ENCODE measurements at places on chromosomes 7 and 10. TPM values are rescaled to one million over a fixed set of nuclear protein-coding genes. Genes with fewer than 3 reads are reported as not detected.
A peak's percentile ranks its signal among the peaks of the same experiment; 100 is the strongest.

GRCh38 chr10:86269332-86269731, 97.3 kb downstream of the GRID1 start:
- no peak for DNase-seq

- peak; percentile 89 for DNase-seq
Measured at GRCh38 chr10:28663576-28664368, 13.5 kb upstream of the BAMBI start.

GRCh38 chr7:159253657-159254056, 109.0 kb upstream of the VIPR2 start:
- no peak for DNase-seq

DNA sequence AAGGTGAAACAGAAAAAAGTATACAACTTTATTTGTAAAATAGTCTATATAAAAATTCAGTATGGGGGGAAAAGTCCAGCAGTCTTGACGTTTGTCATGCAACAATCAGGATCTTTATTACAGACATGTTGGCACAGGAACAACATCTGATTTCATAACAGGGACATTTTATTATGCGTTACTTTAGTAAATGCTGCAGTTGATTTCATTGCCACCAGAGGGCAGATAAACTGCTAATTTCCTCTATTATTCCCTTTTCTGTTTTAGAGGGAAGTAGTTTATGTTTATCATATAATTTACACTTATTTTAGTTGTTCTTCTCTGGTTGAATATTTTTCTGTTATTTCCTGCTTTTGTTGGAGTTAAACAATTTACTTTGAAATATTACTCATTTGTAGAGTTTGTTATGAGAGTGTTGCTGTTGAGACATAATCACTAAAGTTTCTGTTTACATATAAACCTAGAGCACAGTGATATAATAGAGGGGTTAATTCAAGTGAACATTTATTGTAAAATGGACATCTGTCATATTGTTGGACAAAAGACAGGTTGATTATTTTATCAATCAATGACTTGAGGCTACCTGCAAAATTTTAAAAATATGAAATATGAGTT, 3.3 kb downstream of the PLXDC2 start:
- no peak for DNase-seq

DNA sequence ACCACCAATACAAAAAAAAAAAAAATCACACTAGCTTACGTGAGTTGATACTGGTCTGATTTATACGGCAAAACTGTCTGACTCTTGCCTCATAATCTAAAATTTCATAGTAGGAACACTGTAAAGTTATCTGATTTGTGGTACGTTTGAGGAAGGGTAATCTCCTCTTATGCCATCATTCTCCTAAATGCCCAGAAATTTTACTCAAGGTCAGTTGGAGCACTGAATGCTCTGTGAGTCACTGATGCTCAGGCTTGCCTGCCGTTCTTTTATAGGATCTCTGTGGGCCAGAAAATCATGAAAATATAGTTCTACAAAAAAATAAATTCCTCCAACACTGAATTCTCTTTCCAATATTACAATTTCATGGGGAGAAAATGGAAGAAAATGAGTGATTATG, 135.7 kb downstream of the PDE1C start:
- DNase-seq: no peak

GRCh38 chr7:135341049-135341448, 107.4 kb downstream of the STRA8 start:
- DNase-seq: no peak

DNA sequence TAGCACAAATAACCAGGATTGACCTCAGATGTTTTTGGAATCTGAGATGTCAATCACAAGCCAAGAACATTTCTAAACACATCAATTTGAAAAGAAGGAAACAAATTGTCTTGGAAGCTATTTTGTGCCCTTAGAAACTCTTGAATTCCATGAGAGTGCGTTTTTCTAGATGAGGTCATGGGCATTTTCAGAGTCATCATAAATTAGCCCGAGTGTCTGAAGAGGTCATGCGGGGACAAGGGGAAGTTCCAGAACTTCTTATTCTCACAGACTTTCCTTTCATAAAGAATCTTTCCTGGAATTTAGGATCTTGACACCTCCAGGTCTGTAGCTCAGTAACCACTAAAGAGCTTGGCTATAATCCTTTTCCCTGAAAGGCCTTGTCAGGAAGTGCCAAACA, 28.2 kb downstream of the IL2RA start:
- DNase-seq: no peak

GRCh38 chr10:49254556-49255318, 44.2 kb upstream of the C10orf71 start:
- DNase-seq: no peak

DNA sequence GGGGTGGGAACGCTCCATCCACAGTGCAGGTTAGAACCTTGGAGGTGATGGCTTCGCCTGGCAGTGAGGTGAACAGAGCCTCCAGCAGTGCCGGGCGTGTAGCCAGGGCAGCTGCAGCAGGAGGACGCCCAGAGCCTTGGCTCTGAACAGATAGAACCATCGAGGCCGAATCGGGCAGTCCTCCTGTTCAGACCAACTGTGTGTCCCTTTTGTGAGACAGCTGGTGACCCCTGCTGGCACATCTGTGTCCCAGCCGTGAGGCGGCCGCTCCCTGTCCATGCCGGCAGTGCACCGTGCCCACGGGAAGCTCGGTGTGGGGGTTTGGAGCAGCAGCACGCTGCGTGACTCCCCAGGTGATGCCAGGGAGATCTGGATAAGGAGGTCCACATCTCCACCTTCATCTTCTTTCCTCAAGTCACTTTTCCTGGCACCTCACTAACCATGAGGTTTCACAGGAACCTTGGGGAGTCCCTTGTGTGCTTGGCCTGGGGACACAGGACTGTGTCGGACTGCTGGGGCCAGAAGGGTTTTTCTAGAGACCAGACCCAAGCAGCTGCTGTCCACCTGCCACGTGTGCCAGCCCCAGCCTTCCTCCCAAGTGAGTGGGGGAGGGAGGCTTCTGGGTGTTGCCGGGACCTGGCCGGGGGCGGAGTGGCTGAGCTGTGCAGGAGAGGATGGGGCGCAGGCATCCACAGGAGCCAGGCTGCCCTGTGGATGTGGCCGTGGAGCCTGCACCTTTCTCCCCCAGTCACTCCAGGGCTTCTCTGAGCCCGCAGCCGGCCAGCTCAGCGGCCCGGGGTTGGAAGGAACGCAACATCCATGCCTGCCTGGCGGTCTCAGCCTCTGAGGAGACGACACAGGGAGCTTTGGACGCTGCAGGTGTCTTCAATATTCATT, 69.4 kb downstream of the DNAJB6 start:
- DNase-seq: no peak

Gene C10orf53
- not detected for polyA plus RNA-seq

Gene GATA3
- not detected for polyA plus RNA-seq
